ENCODE measurements at places on chromosomes 6 and 20.
A peak's percentile ranks its signal among the peaks of the same experiment; 100 is the strongest.

DNA sequence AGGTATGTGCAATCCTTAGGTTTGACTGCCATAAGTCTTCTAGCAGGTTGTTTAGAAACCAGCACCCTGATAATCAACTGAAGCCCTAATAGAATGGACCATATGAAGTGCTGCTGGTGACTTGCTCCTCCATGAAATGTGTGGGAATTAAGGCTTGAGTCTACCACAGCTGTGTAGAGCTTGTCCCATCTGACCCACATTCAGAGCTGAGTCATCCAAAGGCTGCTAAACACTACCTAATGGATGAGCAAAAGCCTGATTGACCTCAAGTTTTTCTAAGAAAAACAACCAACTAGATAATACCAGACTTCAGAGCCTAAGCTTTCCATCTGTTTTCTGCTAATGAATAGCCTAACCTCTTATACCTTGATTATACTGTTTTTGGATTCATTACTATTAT, 120.3 kb upstream of the MOCS1 start:
- no peak for DNase-seq

- DNase-seq, result no peak
Observed at GRCh38 chr6:46734867-46735719, at the start of gene PLA2G7. TSS of gene PLA2G7 (minus strand) at chr6:46735375. CDS start at chr6:46722891, 12,484 bp downstream.

- no peak for DNase-seq
Observed at GRCh38 chr6:143701349-143702234, 23.8 kb downstream of the PHACTR2 start.

- no peak for DNase-seq
Observed at GRCh38 chr20:62928246-62928939, 2.1 kb upstream of the DIDO1 start.

DNA sequence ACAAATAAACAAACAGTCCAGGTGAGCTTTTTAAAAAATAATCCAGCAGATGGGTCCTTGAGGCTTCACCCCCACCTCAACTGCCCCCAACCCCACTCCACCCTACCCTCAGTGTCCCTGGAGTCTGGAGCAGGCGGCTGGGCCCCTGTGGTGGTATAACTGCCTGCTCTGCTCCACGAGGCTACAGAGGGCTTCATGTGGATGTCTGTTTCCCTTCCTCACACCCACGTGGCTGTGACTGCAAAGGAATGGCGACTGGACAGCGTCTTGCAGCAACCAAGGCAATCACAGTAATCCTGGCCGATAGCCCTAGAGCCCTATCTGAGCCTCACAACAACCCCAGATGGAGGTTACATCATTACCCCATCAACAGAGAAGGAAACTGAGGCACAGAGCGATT, 76.5 kb downstream of the SLC2A10 start:
- no peak for DNase-seq

GRCh38 chr6:132369526-132369925, 31.7 kb downstream of the MOXD1 start:
- DNase-seq, result no peak

DNA sequence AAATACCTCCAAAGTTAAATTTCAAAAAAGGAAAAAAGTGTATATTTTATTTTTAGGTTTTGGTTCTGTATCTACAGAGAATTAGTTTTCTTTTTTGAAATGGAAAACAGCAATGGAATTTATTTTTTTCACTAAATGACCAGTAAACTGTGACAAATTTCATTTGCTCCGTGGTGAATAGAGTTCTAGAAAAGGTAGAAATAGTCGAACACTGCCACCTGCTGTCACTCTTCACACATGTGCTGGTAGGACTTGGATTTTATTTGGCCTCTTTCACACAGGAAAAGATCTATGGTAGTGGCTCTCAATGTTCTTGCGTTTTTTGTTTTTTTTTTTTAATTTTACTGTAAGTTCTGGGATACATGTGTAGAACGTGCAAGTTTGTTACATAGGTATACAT, 312.5 kb downstream of the EYA4 start:
- no peak for DNase-seq

GRCh38 chr6:33908025-33908424, 104.2 kb upstream of the MLN start:
- no peak for DNase-seq

DNA sequence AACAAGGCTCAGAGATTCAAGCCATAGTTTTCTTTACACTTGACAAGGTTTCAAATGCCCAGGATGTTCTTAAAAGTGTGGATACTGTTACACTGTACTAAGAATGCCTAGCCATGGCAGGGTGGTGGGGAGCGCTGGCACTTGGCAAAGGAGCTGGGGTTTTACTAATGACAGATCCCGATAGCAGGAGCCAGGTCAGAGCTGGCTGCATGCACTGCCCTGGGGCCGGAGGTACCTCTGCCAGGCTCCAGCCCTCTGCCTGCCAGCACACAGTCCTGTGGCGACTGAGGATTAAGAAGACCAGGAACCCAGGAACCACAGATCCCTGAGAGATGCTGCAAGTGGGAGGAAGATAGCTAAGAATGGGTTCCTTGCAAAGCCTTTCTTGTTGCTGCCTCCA, 260.3 kb downstream of the ALDH8A1 start:
- DNase-seq, result no peak

GRCh38 chr6:146785001-146785585, 186.3 kb downstream of the ADGB start:
- DNase-seq, result peak; percentile 0

DNA sequence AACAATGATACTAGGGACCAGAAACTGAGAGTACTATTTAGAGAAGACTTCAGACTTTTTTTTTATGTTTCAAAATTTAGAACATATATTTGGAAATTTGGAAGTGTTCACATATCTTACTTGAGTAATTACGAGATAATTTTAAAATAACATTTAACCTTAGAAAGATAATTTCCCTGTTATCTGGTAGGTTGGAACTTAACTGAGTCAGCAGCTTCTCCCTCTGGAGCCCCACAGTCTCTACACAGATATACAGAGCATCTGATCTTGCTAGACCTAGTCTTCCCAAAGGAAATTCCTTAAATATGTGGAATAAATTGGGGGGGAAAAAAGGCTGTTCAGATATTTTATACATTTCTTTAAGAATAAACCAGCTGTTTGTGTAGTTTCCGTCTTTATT, 48.6 kb downstream of the TSPYL4 start:
- no peak for DNase-seq

GRCh38 chr6:152170702-152171667, 363.5 kb downstream of the ESR1 start:
- no peak for DNase-seq

- no peak for DNase-seq
Observed at GRCh38 chr6:2792330-2793110, 27.3 kb downstream of the WRNIP1 start.

DNA sequence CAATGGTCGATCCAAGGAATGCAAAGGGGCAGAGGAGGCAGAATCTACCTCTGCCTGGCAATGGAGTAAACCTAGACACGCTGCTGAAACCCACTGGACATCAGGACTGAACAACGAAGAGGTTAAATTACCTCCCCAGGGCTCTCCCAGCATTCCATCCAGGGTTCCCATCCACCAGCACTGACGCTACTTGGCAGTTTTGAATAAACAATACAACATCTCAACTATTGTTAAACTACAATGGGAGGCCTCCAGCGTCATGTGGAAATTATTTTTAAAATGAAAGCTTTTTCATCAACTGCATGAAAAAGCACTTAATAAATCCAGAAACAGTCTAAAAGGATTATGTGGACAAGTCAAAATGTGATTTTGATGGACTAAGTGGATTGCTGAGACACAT, 96.8 kb upstream of the NHSL1 start:
- no peak for DNase-seq

- no peak for DNase-seq
Observed at GRCh38 chr6:119539066-119539746, 189.6 kb upstream of the MAN1A1 start.

- DNase-seq, result no peak
Observed at GRCh38 chr6:117174835-117175360, 90.5 kb upstream of the VGLL2 start.

- peak; percentile 79 for DNase-seq
Observed at GRCh38 chr6:62285612-62286469, at the start of gene KHDRBS2. TSS of gene KHDRBS2 (minus strand) at chr6:62286225.

DNA sequence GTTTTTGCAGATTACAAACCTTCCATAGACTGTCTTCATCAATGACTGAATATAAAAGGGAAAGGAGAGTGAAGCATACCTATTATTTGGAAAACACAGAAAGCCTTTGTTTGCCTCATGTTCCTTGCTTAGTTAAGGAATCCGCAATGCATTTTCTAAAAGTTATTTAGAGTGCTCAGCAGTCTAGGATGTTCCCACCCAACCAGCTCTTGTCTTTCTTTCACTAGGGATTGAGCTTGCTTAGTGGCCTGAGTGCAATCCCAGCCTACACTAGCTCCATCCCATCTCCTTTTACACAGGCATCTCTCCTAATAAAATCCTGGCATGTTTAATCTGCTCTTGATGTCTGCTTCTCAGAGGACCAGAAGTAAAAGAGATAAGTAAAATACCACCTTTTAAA, 850.5 kb upstream of the GJE1 start:
- no peak for DNase-seq

DNA sequence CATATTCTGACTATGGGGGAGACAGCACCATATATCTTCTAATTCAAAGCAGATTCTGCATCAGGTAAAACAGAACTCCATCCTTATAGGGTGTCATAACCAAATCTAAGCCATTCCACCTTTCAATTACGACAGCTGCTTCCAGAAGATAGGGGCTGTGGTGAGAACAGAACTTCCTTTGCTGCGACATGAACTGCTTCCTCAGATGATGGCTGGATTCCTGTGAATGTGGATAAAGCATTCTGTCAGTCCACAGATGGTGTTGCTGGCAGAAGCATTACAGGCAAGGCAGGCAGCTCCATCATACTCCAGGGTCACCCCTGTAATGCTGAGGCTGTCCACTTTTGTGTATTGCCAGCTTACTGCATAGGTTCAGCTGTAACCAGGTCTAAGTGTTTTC, 172.1 kb upstream of the PROKR2 start:
- no peak for DNase-seq

- no peak for DNase-seq
Observed at GRCh38 chr6:33840048-33840926, 36.5 kb upstream of the MLN start.

GRCh38 chr20:57611586-57612311, 8.5 kb downstream of the ZBP1 start:
- DNase-seq, result no peak

DNA sequence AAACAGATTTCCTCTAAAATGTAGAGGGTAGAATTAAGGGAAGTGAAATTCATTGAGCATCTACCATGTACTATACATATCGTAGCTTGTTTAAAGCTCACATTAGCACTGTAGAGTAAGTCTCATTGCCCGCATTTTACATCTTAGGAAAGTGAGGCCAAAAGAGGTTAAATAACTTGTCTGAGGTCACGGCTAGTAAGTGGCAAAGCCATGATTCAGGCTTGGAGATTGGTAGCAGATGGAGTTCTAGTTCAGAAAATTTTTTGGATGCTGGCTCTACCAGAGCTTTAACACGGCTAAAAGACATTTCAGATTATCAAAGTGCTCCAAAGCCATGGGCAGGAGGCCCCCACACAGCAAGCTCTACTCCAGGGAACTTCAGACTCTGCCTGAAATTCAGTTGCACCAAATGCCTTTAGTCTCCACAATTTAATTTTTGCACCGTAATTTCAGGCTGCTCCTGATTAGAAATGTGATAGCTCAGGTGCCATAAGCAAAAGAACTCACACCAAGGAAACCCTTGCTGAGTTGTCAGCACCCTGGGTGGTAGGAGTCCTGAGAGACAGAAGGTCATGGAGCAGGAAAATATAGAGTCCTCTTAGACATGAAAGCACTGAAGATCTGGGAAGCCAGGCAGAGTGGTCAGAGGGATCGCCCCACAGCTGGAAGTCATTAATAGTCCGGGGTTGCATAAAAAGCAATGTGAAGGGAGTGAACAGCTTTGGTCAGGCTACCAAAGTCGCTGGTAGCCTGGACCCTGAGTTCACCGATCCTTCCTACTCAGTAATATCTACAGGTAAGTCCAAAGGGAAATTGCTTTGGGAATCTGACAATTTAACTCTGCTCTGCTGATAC, 55.2 kb upstream of the ASIP start:
- no peak for DNase-seq

GRCh38 chr6:47168180-47168579, 126.0 kb upstream of the ADGRF1 start:
- no peak for DNase-seq

DNA sequence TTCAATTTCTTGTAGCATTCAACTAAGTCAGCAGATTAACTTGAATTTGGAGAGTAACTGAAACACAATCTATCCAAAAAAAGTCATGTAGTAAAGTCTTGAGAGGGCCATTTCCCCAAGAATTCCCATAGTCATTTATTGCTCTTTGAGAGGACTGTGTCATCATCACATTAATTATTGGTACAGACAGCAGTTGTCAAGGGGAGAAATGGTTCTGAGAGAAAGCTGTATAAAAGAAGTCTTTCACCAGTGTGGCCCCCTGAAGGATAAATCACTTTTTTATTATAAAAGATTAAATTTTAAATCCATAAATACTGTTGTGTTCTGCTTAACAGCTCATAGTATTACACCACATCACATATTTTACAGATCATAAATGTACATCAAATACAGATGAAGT, 111.5 kb downstream of the KHDRBS2 start:
- no peak for DNase-seq

GRCh38 chr6:105170059-105170458, 9.8 kb downstream of the POPDC3 start:
- no peak for DNase-seq

DNA sequence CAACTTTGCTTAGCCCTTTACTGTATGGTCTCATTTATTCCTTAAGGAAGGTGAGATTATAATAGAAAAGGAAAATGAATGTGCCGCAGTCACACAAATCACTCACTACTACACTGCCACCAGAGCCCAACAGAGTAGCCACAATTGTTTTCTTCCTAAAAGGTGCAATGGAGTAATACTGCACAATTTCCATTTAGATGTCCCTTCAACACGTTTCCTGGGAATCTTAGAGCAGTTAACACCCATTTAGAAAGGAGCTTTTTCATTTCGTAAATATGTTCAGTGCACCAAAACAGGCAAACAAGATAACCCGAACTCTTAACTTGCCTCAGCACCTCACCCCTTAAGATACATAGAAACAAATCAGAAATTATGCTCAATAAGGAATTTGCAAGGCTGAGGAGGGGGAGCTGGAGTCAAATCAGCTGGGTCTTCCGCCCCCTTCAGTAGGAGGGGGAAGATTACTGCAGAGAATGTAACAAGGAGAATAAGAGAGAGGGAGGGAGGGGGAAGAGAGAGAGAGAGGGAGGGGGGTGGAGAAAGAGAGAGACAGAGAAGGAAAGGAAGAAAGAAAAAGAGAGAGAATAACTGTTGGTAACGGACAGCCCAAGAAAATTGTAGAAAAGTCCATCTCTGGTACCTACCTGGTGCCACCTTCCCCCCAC, 155.5 kb downstream of the BCAS1 start:
- DNase-seq, result no peak

GRCh38 chr6:110055387-110055735, 77.2 kb downstream of the GPR6 start:
- no peak for DNase-seq

- DNase-seq, result no peak
Observed at GRCh38 chr6:136341967-136342366, 52.3 kb upstream of the BCLAF1 start.
